NCI-H524 treated with DMSO at 0.1 percent for 48 hours (cell line): ENCODE measurements at places on chromosomes 6 and 20.

DNA sequence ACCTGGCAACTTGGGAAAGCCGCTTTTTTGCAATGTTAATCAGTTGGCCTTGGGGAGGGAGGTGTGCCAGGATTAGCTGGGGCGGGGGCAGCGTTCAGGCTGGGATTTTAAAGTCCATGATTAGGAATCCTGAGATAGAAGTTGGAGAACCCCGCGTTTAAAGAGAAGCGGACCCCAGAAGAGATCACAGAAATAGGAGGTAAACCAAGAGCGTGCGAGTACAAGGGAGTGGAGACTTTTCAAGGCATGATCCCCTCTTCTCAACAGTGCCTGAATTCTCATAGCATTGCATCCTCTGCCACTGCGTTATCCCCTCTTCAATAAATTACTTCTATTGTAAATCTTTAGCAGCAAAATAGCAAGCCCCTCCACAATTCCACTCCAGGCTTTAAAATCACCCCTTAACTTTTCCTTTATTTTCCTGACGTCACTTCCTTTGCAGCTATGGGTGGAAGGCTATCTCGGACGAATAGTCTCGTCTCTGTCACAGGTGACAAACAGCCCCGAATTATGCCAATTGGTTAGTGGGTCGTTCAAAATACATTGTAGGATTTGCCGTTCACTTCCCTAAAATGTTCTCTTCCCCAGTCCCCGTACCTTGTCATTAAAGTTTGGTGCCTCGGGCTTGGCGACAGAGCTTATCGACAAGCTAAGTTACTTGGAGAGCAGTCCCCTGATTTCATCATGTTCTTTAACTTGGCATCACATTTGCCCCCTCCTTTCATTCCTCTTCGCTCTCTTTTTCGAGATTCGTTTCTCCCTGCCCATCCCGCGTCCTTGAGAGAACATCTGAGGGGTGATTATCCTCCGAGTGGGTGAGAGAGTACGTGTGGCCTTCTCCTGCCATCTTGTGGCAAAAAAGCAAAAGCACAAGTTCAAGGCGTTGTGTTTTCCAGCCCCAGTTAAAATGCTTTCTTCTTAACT, 17.1 kb downstream of the OR2B2 start:
- DNase-seq = peak; percentile 43

DNA sequence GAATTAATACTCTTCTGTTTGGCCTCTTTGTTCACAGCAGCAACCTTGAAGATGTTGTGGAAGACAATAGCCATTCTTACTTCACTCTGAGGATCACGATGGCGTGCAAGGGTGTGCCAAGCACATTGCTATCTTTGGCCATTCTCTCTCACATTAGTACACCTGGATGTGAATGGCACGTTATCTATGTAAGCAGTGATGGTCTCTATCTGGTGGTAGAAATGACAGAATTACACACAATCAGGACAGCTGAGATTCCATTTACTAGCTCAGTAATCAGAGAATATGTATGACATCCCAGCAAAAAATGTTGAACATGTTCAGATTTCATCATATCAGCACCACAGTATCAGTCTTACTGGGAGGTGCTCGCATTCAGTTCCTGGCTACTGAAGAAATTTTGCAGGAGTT, 116.2 kb downstream of the LCA5 start:
- DNase-seq = no peak

- DNase-seq = no peak
Observed at GRCh38 chr6:107491138-107491609, 1.3 kb downstream of the SOBP start.

DNA sequence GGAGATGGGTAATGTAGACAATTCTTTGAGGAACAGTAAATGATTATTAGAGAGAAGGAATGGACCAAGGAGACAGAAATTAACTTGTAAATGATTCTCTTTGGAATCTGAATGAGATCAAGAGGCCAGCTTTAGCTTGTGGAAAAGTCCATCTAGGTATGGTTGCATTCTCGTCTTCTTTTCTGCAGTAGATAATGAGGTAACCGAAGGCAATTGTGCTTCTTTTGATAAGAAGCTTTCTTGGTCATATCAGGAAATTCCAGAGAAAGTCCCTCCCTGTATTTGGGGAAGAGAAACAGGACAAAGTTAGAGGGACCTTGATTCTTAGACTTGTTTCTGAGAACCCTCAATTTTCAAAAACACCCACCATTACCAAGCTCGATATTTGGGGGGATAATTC, 109.1 kb upstream of the PRSS16 start:
- DNase-seq = no peak

DNA sequence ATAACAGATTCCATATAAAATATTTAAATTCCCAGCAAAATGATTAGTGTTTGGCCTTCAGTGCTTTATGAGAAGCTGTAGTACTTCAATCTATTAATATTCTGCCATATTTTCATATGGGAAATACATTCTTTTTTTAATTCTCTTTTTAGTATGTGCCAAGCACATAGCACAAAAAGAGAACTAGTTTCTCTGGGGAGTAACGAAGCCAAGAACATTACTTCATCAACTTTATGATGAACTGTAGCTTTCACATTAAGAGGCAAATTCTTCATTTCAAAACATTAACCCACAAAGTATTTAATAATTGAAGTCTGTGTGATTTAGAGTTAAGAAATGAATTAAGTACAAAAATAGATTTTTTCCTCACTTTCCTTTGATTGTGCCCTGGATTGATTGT, 281.0 kb upstream of the EYS start:
- DNase-seq = no peak

DNA sequence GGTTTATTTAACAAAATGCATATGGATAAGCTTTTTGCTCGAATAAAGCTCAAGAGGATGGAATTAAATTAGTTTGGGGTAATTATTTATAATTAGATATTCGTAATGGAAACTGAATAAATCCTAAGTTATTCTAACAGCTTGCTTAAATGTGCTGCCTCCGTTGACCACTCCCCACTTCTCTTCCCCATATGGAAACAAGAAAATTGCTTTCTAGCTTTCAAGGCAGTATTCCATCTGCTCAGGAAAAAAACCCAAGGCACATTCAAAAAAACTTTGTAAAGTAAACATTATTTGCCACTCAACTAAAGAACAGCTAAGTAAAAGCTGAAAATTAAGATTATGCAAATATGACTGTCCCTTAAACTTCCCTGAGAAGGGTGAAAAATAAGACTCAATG, 369.2 kb downstream of the HAO1 start:
- DNase-seq = peak; percentile 98

DNA sequence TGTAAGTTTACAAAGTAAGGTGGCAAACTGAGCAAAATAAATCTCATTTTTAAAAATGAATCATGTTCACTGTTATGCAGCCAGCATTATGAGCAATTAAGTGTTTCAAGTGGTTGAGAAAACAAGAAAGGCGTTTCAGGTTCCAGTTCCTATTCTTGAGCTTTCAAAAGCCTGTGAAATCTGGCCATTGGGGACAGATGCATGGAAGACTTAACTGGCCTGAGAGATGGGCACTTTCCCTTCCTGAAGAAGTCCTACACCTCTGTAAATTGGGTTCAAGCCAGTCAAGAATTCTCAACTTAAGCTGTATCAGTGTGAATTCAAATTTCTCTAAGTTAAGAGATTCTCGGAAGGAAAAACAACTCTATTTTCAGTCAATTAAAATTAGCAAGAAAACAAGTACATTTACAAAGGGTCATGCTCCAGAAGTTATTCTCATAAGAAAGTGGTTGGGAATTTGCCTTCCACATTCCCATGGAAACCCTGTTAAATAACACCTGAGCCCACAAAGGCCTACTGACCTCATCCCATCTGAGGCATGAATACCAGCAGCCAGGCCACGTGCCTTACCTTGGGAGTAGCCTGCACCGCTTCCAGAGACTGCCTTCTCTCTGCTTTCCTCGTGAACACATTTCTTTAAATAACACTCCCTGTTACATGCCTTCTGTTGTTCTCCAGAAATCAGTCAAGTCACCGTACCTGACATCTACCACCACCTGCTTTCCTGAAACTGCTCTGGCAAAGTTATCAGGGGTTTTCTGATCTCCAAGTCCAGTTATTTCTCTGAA, 19.4 kb downstream of the MAP3K5 start:
- no peak for DNase-seq

- no peak for DNase-seq
Observed at GRCh38 chr6:72984981-72985665, 240.2 kb downstream of the KHDC1L start.

GRCh38 chr20:63829945-63830835, 874 bp downstream of the ZBTB46 start:
- DNase-seq = no peak

DNA sequence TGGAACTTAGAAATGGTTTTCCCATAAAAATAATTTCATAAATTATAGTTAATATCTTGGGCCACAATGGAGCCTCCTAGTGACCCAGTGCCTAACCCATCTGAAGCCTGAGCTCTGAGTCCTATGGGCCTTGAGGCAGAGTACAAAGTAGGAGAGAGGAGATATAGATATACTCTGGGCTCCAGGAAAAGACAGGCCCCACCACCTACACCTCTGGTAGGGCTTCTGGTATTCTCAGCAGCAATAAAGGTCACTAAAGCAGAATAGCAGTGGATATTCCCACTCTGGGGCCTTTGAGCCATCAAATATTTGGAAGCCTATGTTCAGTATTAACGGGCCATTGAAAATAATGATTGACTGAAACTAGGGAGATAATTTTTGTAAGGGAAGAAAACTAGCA, 24.1 kb downstream of the CYP39A1 start:
- no peak for DNase-seq

DNA sequence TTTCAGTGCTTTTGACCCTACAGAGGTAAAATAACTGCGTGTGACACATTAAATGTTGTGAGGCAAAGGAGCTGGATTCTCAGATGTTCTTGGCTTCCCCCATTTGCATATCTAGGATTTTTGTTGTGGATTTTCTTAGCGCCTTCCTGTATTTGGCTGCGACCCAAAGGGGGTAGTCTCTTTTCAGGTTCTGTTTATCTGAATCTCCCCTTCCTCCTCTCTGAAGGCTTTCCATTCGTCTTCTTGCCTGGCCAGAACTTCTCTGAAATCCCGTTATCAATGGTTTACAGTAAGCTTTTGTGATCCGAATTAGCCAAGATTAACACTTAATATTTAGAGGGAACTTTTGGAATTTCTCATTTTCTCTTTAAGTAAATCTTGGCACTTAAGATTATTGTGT, 60.8 kb downstream of the ADGRB3 start:
- DNase-seq = no peak
